ENCODE measurements at places on chromosomes 6 and 20.

GRCh38 chr20:19114410-19114809 is 98.0 kb upstream of the SLC24A3 start:
- no peak for DNase-seq

- no peak for DNase-seq
These were observed 9.7 kb downstream of the PLTP start for GRCh38 chr20:45902199-45902701.

DNA sequence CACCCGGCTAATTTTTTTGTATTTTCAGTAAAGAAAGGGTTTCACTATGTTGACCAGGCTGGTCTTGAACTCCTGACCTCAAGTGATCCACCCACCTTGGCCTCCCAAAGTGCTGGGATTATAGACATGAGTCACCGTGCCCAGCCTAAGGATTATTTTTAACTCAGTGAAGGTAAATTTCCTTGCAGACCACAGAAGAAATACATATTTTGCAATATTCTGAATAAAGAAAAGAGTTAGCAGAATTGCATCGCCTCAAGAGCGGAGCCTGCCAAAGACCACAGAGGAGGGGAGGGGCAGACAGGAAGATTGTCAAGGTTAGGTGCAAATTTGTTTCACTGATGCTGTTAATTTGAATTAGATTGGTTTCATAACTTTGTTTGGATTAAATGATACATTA is 47.4 kb downstream of the SOD2 start:
- DNase-seq, result no peak

- no peak for DNase-seq
These were observed 27.6 kb upstream of the HLA-C start for GRCh38 chr6:31299511-31299910.

- no peak for DNase-seq
These were observed 25.2 kb downstream of the CAPN11 start for GRCh38 chr6:44183783-44184182.

DNA sequence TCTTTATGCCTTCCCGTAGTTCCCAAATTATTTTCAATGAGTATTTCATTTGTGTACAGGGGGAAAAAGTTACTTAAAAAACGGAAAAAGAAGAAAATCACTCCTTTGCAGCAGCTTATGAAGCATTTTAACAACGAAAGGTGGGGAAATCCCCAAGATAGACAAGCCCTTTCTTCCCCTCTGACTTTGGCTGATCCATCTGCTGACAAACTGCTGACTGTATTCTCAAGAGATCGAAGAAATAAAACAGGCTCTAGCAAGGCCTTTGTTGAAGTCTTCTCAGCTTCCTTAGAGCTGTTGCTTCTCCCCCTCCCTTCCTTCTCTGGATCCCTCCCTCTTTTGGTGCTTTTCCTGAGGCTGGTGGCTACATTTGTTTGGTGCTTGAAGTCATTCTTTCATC is 325.2 kb downstream of the NRN1 start:
- DNase-seq, result no peak

DNA sequence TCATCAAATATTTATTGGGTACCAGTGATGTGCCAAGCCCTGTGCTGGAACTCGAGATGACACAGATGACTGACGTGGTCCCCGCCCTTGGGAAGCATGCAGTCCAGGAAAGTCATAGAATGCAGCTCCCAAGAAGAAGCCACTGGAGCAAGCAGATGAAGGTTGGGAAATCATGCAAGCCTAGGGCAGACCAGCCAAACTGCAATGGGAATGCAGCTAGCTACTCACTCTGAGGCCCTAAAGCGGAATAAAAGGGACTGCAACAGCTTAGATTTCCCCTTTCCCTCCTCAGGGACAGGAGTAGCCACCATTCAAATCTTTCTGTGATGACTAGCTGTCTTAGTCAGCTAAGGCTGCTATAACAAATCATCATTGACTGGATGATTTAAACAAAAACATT is 152.2 kb downstream of the MAFB start:
- DNase-seq, result no peak

- DNase-seq, result no peak
These were observed 175.4 kb upstream of the FLRT3 start for GRCh38 chr20:14512839-14513238.

GRCh38 chr6:17258749-17259148 is 22.4 kb upstream of the RBM24 start:
- no peak for DNase-seq

DNA sequence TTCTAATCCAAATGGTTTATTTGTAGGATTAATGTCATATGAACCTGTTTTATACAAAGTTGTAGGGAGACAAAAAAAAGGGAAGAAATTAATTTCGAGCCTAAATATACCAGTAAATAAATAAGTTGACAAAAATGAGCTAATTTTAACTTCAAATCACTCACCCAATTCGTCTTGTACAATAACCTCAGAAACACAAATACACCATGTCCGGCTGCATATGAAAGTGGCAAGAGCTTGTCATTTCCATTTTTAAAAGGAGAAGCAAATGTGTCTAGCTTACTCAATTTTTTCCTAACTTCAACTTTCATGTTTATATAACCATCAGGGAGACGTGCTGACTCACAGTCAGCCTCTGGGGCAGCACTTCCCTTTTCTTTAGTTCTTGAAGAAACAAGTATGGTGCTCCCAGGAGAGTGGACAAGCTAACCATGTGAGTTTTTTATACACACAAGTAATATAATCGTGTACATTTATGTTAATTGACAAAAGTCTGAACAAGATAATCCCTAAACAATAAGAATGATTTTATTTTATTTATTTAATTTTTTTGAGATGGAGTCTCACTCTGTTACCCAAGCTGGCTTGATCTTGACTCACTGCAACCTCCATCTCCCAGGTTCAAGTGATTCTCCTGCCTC is 55.5 kb upstream of the SGK1 start:
- peak; percentile 21 for DNase-seq

GRCh38 chr20:60302875-60303274 is 344.7 kb downstream of the CDH26 start:
- DNase-seq, result no peak

DNA sequence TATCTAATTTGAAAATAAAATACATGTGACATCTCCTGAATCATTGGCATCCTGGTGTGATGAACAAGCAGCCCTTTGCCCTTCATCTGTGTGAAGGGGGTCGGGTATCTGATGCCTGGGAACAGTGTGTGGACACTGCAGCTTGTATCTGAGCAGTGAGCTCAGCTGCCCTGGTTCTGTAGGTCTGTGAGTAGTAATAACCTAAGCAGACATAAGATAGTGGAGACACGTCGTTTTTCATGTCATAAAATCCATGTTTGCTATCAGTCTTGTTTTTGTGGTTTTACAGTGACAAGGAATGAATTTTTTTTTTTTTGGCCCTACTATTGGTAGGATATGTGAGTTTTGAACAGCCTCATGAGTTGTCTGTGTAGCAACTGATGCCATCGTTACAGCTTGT is 133.0 kb downstream of the JARID2 start:
- DNase-seq, result no peak

DNA sequence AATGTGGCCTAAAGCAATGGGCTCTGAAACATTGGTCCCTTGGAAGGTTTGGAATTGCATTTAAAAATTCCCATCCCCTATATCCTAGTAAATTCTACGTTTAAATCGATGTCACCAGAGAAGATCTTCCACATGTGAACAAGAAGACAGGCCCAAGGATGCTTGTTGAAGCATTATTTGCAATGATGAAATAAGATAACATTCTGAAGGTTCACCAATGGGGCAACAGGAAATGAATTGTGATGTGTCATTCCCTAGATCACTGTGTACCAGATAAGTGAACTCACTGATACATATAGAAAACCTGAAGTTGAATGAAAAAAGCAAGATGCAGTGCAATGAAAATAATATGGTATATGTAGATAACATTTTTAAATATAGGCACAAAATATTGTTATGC is 464.3 kb upstream of the BTBD3 start:
- DNase-seq, result no peak

DNA sequence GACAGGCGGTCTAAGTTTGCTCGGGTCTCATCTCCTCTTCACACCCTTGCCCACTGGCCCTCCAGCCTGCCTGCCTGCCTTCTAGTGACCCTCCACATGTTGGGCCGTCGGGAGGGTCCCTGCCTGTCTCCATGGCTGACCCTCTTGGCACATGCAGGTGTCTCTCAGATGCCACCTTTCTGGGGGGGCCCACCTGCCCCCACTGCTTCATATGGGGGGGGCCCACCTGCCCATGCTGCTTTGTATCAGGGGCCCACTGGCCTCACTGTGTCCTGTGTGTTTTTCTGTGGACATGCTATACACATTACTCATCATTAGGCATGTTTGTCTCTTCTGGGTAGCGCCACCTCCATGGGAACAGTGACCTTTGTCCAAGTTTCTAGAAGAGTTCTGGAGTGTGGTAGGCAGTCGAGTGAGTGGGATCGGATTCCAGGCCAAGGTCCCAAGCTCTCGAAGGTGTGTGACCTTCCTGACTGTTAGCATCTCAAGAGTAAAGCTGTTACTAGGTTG is 40.4 kb upstream of the KIF25 start:
- no peak for DNase-seq

DNA sequence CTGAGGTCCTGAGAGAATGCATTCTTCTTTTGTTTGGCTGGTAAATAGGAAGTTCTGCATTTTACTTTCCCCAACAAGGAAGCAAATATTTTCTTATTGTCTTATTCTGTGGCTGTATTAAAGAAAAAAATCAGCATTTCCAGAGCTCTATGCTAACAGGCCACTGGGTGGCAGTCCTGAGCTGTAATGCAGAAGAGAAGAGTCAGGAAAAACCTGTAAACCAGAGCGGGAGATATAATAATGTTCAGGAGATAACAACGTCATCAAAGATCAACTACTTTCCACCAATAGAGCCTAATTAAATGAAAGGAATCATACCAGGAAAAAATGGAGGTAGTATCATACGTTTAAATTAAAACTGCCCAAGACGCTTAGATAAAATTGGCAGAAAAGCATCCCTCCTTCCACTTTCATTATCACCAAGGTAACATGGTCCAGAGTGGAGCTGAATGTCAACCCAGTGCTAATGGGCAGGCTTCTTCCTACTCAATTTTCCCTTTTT is 55.6 kb upstream of the CARMIL1 start:
- DNase-seq, result peak; percentile 46

DNA sequence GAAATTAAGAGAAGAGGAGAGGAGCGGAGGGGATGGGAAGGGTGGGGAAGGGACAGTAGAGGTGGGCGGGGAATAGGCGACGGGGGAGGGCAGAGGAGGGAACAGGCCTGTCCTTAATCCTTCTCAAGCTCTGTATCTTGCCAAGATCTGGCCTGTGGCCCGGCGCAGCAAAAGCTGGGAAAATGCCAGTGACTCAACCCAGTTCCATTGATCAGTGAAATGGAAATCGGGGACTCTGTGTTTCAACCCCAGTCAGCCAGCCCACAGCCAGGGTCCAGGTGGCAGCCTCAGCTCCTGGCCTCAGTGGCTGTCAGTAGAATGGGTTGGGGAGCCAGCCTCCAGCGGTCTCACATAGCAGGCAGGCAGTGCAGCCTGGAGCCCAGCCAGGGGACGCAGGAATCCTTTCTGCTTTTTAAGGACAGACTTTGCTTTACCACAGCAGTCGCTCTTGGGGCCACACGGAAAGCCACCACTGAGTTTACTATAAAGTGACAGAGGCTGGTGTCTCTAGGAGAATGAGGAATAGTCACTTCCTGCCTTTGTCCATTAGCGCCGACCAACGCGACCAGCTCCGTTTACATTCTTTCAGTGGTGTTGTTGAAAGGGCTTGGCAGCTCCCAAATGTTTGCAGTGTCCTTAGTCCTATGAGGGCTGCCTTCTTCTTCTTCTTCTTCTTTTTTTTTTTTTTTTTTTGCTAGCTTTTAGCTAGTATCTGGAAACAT is 128.0 kb downstream of the RIN2 start:
- DNase-seq, result no peak

DNA sequence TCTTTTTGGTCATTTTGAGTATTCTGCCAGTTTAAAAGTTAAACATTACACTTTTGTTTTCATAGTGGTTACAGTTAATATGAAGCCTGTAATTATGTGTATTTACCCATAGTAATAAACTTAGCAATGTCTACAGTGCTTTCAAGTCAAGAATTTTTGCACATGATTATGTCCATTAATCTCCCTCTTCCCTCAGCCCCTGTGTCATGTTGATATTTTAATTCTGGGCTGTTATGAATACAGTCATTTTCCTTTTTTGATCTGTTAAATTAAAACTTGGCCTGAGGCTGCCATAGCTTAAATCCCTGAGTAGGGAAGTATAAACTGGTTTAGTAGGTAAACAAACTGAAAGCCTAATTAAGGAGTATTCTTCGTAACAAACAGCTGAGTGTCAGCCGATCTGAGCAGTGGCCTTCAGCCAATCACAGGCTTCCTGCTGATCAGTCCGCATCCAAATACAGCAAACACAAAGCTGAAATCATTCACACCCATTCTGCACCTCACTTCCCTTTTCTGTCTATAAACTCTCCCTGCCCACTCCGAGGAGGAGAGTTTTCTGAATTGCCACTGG is 9.5 kb upstream of the SFT2D1 start:
- DNase-seq, result no peak

GRCh38 chr20:2822073-2822472 is 5.9 kb downstream of the TMEM239 start:
- DNase-seq, result peak; percentile 51

DNA sequence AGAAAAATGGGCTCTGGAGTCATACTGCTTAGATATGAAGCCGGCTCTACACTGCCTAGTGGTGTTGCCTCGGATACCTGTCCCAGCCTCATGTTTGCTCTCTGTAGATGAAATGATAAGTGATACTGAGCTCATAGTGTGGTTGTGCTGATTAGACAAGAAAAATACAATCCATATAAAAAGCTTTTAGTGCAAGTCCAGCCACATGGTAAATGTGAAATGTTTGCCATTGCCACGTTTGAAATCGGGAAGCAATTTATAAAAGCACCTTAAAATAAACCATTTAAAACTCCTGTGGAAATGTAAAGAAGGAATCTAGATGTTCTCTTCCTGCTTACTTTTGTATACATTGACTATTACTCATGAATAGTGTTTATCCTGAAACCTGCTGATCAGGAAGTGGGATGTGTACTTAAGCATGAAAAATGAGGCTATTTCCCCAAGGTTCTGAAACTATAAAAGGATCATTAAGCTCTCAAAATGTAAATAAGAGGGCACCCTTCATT is 13.1 kb upstream of the PBOV1 start:
- DNase-seq, result no peak

- DNase-seq, result no peak
These were observed 25.3 kb downstream of the RIPOR2 start for GRCh38 chr6:24910331-24910960.

- DNase-seq, result no peak
These were observed 246.7 kb downstream of the SOD2 start for GRCh38 chr6:159446340-159446739.

- no peak for DNase-seq
These were observed 141.1 kb downstream of the CEBPB start for GRCh38 chr20:50331469-50332363.

GRCh38 chr6:170198298-170198697 is 92.6 kb downstream of the DLL1 start:
- no peak for DNase-seq

DNA sequence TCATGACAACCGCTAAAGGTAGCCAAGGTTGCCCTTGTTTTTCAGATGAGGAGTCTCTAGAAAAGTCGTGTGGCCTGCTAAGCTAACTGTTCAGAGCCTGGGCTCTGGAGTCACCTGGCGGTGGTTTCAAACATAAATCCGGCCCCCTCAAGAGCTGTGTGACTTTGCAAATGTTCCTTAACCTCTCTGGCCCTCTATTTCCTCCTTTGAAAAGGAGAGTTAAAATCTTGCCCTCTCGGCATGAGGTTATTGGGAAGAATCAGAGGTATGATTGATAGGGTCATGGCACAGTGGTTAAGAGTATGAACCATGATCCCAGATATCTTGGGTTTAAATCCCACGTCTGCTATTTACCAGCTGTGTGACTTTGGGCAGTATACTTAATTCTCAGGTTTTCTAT is 5.6 kb upstream of the LBP start:
- DNase-seq, result no peak

- DNase-seq, result no peak
These were observed 38.4 kb downstream of the PPP1R3G start for GRCh38 chr6:5123296-5124143.

GRCh38 chr20:42281801-42282200 is 663.6 kb upstream of the CHD6 start:
- no peak for DNase-seq
